ENCODE measurements at places on chromosomes 1 and 21. TPM values are rescaled to one million over a fixed set of nuclear protein-coding genes. Genes with fewer than 3 reads are reported as not detected.

DNA sequence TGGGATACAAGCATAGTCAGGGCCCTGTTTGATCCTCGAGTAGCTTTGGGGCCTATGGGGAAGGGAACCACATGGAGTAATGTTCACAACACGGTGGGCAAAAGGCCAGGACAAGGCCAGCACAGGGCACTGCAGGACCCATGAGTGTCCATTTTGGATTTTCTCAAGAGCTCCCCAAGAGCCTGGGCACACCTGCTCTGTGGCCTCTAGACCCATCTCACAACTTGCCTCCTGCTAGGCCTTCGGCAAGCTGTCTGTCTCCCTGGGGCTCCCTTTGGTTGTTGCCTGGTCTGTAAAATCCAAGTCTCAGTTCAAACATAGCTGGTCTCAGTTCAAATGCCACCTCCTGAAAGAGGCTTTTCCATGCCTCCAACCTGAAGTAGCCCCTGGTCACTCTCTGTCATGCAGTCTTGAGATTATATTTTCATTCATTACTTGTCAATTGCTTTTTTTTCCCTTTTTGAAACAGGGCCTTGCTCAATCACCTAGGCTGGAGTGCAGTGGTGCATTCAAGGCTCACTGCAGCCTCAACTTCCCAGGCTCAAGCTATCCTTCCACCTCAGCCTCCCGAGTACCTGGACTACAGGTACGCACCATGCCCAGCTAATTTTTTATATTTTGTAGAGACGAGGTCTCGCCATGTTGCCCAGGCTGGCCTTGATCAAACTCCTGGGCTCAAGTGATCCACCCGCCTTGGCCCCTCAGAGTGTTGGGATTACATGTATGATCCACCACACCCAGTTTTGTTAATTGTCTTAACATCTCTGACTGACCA is 107.4 kb downstream of the MATN1 start:
- DNase-seq, result no peak

DNA sequence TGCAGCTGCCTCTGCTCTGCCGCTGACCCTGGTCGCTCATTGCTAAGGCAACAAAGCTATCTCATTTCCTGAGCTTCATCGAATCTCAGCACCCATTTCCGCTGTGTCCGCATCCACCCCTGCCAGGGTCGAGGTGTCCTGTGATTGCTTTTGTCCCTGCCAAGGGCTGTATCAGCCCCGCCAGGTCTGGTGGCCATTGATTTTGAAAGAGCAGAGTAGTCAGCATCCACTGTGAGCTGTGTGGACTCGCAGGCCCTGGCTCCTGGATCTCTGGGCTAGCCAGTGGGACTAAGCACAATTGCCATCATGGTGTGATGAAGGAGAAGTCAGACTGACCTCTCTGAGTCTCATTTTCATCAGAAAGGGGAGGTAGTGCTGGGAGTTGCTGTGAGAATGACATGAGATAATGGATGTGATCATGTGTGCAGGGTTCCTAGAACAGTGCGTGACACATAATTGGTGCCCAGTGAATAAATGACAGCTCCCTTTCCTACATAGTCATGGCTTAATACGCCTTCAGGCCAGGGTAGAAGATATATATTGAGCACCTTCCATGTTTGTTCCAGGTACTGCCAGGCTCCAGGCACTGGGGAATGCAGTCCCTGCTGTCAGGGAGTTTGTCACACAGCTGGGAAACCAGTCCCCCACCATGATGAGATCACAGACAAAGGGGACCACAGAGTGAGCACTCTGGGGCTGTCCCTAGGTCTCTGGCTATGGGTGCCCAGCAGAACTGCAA is 32.1 kb downstream of the NAV1 start:
- DNase-seq, result no peak

DNA sequence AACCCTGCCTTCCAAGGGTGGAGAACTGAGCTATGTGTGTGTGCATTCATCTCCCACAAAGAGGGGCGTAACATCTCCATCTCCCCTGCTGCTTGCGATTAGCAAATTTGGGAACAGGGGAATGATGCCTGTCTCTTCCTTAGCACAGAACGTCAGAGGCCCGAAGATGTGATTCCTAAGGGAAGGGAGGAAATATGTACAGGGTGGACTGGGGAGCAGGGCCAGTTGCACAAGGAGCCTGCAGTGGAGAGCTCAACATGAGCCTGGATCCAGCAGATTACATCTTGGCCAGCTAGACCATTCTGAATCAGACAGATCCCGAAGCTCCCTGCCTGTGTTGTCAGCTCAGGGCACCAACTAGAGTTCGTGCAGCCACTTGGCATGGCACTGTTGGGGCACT is 118.1 kb downstream of the NGF start:
- DNase-seq, result peak; percentile 84

DNA sequence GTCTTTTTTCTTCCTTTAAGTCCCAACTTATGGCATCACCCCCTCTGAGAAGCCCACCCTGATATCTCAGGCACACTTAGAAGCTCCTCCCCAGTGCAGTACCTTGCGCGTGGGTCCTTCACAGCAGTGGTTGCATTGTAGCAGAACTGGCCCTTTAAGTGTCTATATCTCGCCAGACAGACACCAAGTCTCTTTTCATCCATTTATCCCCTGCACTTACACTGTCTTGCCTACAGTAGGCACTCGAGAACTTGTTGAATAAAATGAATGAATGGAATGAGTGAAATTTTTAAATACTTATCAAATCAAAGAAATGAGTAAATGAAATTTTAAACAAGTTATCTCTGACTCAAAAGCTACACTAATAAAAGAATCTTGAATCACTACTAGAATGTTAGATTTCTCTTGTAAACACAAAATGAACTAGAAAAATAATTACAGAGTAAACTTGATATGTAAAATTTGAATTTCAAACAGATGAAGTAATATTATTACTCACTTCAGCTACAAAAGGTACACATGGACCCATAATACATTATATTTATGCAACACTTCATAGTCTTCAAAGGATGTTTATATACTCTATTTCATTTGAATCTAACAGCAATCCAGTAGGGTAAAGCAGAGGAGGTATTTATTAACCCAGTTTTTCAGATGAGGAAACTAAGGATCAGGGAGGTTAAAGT is 54.7 kb upstream of the MAN1A2 start:
- peak; percentile 35 for DNase-seq

- DNase-seq, result peak; percentile 44
These were observed 4.5 kb upstream of the ANKRD13C start for GRCh38 chr1:70358921-70359564.

DNA sequence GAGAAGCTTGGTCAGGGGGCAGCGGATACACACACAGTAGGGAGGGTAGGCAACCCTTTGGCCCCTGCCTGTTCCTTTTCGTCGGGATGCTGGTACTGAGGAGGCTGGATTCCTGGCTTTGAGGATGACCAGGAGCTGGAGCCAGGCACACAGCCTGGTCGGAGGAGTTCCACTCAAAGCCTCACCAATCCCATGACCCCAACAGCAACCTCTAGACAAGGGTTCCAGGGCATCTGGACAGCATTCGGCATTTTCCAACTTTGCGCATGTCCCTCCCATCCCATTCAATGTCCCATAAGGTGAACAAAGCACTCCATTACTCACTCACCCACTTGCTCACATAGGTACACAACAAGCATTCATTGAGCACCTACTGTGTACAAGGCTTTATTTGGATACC is 42.6 kb upstream of the HMGB4 start:
- no peak for DNase-seq

DNA sequence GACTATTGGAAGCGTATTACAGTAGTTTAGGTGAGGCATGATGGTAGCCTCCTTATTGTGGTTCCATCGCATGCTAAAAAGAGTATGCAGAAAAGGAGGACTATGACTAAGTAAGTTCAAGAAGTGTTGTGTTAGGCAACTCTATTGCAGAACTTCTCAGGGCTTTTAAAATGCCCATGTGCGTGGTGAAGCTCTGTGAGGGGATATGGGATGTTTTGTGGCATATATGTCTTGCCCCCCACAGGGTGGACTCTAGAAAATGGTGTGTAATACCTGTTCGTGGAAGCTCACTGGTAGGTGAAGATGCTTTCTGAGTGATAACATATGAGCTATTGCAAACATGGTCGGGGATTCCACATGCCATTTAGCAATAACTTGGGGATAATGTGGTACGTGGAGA is 31.7 kb downstream of the MAN1A2 start:
- DNase-seq, result no peak

GRCh38 chr1:162882248-162882674 is 21.3 kb upstream of the CCDC190 start:
- DNase-seq, result no peak

GRCh38 chr1:53420341-53420740 is 38.9 kb upstream of the DMRTB1 start:
- no peak for DNase-seq

DNA sequence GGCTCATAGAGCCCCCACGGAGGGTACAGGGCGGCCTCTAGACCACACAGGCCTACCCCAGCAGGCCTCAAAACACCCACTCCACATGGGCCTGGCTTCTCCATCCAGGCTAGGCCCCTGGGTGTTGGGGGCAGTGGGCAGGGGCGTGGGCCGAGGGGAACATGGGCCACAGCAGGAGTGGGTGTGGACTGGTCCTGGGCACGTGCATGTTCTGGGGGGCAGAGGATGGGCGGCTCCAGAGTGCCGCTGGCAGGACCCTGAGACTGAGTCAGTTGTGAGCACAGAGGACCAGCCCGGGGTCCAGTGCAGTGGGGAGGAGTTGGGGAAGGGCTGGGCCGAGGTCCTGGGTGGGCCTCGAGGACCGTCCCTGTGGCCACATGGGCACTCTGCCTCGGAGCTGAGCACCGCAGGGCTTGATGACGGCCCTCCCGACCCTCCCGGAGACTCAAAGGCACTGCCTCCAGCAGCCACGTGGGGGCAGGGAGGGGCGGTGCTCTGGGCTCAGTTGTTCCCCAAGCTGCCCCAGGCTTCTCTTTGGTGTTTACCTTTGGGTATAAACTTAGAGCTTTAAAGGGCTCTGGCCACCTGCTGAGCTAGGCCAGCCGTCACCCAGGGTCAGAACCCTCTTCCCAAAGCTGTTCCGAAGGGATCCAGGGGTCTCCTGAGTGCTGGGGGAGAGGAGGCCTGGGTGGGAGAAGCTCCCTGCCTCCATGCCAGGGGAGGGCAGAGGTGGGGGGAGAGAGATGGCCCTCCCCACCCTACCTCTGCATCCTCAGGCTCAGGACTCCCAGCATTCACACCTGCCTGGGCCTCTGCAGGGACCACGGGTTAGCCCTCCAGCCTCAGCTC is 79.9 kb downstream of the MORN1 start:
- peak; percentile 49 for DNase-seq

DNA sequence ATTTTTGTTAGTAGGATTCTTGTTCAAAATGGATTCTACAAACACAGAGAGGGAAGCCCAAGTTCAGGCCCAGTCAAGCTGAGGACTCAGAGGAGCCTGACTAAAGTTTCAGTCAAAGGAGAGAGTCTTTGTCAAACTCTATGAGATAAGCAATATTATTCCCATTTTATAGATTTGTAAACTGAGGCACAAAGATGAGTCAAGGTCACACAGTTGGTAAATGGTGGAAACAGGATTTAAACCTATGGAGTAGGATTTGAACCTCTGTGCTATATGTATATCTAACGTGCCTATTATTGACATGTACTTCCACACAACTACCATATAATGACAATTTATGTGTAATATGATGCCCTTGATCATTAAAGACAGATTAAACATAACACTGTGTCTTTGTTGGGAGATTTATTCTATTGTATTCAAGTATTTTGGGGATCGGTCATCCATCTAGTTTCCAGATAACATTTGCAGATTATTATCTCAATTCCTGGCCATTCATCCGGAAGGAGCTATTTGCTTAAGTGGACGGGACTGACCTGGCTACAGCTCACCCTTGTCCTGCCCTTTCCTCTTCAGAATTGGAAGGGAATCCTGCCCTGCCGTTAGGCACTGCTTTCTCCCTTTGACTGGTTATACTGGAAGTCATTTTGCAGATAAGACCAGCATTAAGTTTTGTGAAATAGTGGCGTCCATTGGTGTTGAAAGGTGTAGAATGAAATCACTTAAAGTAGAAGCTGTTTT is 86.1 kb upstream of the LMO4 start:
- no peak for DNase-seq

DNA sequence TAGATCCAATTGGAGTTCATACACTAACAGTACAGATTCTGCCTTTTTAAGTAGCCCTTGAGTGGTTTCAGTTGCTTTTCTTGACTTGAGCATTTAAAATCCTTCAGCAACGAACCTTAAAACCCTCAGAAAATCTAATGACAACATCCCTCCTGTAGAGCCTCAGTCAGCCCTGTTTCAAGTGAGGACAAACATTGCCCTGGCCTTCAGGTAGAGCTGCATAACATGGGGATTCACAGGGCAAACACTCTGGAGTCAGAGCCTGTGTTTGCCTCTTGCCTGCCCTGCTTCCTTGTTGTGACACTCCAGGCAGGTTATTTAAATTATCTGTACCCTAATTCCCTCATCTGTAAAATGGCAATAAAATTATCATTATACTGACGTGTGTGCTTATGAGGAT is 96.1 kb upstream of the KCNA3 start:
- DNase-seq, result no peak

- no peak for DNase-seq
These were observed 223.1 kb upstream of the IRF2BP2 start for GRCh38 chr1:234833118-234833517.

DNA sequence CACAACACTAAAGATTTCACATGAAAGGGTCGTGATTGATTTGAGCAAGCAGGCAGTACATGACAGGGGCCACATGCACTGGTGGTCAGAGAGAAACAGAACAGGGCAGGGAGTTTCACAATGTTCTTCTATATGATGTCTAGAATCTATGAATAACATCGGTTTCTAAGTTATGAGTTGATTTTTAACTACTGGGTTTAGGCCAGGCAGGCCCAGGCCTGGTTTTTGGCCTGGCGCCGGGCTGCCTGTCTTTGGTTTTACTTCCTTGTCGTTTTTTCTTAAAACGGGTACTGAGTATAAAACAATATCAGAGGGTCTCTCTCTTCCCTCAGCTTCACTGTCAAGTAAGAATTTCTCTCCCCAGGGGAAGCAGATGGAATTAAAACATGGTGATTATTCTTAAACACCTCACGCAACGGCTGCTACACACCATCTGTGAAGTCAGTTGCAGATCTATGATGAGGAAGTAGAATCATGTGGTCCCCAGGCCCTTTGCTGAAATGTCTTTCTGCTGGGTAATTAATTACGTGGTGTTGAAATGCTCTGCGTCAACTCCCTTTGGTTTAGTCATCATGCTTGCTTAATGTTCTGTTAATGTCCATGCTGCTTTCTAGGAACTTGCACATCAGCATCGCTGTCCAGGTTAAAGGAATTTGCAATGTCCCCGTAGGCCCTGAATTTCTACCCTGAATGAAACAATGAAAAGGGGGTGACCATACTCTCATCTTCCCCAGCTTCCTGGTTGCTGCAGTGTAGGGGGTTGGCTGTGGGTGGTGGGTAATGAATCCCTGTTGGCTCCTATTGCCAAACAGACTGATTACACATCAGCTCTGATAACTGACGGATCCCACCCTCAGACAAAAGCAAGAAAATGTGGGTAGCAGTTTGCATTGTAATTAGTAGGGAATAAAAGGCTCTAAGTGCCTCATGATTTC is 70.3 kb downstream of the SERINC2 start:
- DNase-seq, result peak; percentile 97

GRCh38 chr1:11539850-11540772 is 61.2 kb downstream of the DISP3 start:
- DNase-seq, result no peak

The NTNG1 gene
- total RNA-seq, result 2.0 TPM

The EPS8L3 gene
- not detected for total RNA-seq

The HOOK1 gene
- not detected for total RNA-seq

The SPRR2G gene
- total RNA-seq, result not detected

The KCNE2 gene
- not detected for total RNA-seq

The USP1 gene
- total RNA-seq, result 64.8 TPM

The SMIM12 gene
- total RNA-seq, result 24.9 TPM

The MMP23B gene
- total RNA-seq, result 35.2 TPM

The ARHGEF16 gene
- total RNA-seq, result not detected

The PTGFR gene
- total RNA-seq, result 77.5 TPM

The C1orf146 gene
- total RNA-seq, result not detected

The CLCA4 gene
- not detected for total RNA-seq

All from fibroblast of the aortic adventitia (primary cell).